ENCODE measurements at places on chromosomes 1 and 21. TPM values are rescaled to one million over a fixed set of nuclear protein-coding genes. Genes with fewer than 3 reads are reported as not detected.
A peak's percentile ranks its signal among the peaks of the same experiment; 100 is the strongest.

DNA sequence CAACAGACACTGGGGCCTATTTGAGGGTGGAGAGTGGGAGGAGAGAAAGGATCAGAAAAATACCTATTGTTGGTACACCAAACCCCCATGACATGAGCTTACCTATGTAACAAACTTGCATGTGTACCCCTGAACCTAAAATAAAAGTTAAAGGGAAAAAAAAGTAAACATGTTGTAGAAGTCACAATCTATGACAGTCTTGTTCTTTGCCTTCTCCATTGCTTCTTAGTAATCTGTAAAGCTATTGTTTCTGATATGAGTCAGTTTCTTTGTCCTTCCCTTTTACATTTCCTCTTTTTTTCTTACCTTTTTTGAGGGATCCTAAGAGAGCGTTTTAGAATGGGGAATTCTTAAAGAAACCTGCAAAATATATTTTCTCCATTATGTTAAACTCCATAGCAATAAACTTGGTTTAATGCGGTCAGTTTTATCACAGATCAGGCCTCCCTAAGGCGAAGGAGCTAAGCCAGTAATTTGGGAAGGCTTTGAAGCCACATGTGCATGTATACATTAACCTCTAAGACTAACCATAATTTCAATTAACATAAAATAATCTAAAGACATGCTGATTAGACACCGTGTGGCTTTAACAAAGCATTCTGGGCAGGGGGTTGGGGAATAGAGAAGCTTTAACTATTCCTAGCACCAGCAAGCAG lies 77.8 kb upstream of the C1orf105 start:
- DNase-seq: no peak

- peak; percentile 90 for DNase-seq
These were observed 2.0 kb downstream of the AGRN start for GRCh38 chr1:1021920-1022259.

- no peak for DNase-seq
These were observed 48.0 kb upstream of the SSX2IP start for GRCh38 chr1:84738237-84738636.

DNA sequence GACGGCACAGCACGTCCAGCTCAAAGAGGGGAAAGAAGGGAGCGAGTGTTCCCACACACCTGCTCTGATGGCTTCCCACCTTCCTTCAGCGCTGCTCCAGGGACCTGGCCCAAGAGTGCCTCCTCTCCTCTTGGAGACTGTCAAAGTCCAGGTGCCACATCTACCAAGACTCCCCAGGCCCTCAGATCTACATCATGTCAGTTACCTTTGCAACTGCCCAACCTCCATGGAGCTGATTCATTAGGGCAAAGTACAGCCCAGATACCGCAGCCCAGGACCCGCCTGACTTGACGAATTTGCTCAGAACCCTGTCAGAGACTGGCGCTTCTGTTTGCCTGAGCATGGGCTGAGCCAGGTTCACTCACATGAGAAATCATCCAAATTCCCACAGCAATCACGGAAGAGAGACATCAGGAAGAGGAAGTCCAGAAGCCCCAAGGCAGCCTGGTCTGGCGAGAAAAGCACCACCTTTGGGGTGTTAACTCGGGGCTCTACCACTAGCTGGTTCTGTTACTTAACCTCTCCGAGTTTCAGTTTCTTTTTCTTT lies at the start of gene SEC16B:
Gene SEC16B, minus strand, starts transcription at position 234 of the 547 bp plus-strand sequence. CDS start 2,077 bp downstream, outside the sequence.
- DNase-seq: peak; percentile 9

Gene CCDC27
- total RNA-seq: not detected

DNA sequence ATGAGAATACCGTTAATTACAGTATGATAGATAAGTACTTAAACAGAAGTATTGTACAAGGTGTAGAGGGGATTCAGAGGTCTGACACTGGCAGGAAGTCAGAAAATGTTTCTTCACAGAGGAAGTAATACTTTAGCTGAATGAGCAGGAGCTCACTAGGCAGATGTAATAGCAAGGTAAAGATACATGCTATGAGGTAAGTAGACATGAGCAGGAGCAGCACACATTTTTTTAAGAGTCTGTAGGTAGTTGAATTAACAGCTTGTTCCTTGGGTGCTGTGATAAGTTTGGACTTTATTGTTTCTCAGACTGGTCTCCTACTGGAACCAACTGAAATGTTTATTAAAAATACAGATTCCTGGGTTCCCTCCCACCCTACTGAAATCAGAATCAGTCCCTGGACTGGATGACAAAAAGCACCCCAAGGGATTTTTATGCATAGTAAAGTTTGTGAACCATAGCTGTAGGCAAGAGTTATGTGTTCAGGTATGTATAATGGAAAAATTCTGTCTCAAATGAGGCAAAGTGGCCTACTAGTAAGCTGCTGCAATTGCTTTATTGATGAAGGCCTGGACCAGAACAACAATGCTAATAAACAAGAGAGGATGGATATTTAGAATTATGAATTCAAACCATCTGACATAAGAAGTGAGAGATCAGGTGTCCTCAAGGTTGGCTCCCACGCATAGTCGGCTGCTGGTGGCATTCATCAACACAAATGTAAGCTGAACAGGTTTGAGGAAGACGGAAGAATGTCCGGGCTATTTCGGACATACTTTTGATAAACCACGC lies 902 bp downstream of the AP4B1 start:
- DNase-seq: peak; percentile 20

DNA sequence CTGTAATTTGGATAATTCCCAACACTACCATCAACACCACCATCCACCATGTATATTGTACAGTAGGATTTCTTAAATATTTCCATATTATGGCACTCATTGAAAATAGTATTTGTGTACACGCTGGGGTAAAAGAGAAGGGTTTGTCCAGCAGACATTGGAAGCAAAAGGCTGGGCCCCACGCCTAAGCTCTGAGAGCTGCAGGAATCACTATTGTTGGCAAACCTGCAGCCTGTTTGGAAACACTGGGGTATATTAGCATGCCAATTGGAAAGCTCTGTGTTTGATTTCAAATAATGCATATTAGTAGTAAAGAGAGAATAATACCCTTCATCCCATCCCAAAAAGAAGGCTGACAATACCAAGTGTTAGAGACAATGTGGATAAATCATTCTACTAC lies 81.5 kb upstream of the DPYD start:
- no peak for DNase-seq

Gene RPE65
- not detected for total RNA-seq

GRCh38 chr1:101309334-101310311 lies 72.8 kb downstream of the S1PR1 start:
- DNase-seq: peak; percentile 49

Gene CD5L
- total RNA-seq: not detected

GRCh38 chr1:1013105-1013921 lies at the start of gene ISG15:
TSS of gene ISG15 (plus strand) at chr1:1013497. CDS start at chr1:1013574, 77 bp downstream.
- peak; percentile 97 for DNase-seq

GRCh38 chr1:212664409-212665199 lies 35.0 kb downstream of the BATF3 start:
- no peak for DNase-seq

Gene DNALI1
- total RNA-seq: 0.49 TPM

Gene PTPN14
- 13.8 TPM for total RNA-seq

Gene ADGRL2
- 0.94 TPM for total RNA-seq

DNA sequence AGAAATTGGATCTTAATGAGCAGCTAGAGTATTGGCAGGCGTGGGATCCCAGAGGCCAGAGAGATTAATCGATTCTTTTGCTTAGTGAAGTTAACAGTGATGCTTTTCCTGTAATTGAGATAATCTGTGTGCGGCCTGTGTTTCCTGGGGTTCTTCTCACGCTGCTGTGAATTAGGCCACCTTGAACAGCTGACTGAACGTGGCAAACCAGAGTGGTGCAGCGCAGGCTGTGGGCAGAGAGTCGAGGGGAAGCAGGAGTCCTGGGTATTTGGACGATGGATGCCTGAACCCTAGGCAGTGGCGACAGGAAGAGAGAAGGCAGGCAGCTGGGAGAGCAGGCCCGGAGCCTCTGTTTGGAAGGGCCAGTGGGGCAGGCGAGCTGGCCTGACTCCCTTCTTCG lies 51.7 kb downstream of the RYR2 start:
- DNase-seq: no peak

Gene KCNJ9
- total RNA-seq: not detected

GRCh38 chr1:96095849-96096612 lies 625.6 kb upstream of the PTBP2 start:
- no peak for DNase-seq

- peak; percentile 96 for DNase-seq
These were observed at the start of gene YOD1 for GRCh38 chr1:207051191-207051943. TSS of gene YOD1 (minus strand) at chr1:207051208. CDS start at chr1:207051030, 178 bp downstream.

- no peak for DNase-seq
These were observed 758 bp upstream of the SPRR5 start for GRCh38 chr1:152946248-152946647.

Gene NFYC
- total RNA-seq: 38.1 TPM

DNA sequence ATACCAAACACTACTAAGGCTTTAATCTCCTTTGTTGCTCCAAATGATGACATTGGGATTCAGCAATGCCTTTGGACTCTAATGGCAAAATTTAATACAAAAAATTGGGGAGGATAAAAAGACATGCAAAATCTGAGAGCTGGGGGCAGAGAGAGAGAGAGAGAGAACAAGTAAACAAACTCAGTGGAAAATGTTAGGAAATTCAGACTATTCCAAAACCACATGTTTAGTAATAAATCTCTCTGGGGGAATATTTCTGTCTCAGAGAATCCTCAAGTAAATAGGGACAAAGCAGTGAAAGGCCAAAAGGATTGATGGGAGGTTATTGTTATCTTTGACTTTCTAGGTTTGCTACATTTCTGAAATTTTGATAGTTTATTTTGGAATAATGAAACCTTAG lies 65.7 kb downstream of the PLA2G4A start:
- DNase-seq: peak; percentile 18

Gene AK5
- 5.6 TPM for total RNA-seq
